ENCODE measurements at places on chromosomes 2 and 18.

- no peak for DNase-seq
These were observed 385.0 kb downstream of the SOCS6 start for GRCh38 chr18:70673831-70674230.

- peak; percentile 51 for DNase-seq
These were observed 40.5 kb upstream of the ACTR2 start for GRCh38 chr2:65186872-65187851.

- no peak for DNase-seq
These were observed 122.7 kb downstream of the CAPN13 start for GRCh38 chr2:30684516-30684915.

DNA sequence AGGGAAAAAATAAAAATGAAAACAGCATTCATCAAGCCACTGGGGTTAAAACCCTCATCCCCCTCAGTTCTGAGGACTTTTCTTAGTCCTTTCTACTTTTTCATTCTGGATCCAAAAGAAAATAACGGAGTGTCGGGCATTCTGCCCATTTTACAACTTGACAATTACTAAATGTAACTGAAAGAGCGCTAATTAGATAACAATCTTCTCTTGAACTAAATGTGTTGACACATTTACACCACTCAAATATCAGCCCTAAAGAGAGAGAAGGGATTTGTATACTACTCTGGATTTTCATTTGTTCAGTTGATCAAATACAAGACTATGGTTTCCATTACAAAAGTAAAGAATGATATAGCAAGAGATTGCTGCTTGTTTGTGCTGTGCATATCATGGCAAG is 27.5 kb downstream of the ABCA12 start:
- no peak for DNase-seq

DNA sequence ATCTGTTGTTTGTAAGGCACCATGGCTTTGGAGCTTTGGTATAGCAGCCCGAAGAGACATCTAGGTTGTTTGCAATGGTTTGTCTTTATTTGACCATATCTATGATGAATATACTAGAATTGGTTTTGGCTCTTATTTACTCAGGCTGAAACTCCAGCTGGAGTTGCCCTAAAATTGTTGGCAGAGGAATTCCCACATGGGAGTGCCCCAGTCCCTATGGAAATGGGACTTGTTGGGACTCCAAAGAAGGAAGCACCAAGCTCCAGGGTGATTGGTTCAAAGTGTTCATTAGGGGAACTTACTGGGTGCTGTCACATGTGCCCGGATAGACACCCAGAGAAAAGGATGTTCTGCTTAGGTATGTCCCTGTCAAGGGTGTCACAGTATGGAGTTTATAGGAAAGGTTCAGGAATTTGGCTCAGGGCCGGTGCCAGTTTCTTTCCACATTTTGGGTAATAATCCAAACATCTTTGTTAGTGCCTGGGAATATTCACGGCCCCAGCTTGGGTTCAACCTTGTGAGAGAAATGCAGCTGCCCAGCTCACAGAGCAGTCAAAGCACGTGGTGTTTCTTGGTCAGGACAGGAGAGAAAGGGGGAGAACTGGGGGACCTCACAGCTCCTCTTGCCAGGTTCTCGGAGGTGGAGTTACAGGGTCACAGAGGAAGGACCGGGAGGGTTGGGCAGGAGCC is 123.5 kb upstream of the ZSWIM2 start:
- no peak for DNase-seq

GRCh38 chr2:213007290-213007838 is 144.0 kb downstream of the IKZF2 start:
- DNase-seq: no peak

- DNase-seq: peak; percentile 1
These were observed 405.0 kb downstream of the XIRP2 start for GRCh38 chr2:167293172-167293781.

GRCh38 chr2:198961547-198961946 is 496.2 kb downstream of the SATB2 start:
- DNase-seq: no peak

GRCh38 chr18:33870059-33870458 is 292.0 kb downstream of the ASXL3 start:
- no peak for DNase-seq

DNA sequence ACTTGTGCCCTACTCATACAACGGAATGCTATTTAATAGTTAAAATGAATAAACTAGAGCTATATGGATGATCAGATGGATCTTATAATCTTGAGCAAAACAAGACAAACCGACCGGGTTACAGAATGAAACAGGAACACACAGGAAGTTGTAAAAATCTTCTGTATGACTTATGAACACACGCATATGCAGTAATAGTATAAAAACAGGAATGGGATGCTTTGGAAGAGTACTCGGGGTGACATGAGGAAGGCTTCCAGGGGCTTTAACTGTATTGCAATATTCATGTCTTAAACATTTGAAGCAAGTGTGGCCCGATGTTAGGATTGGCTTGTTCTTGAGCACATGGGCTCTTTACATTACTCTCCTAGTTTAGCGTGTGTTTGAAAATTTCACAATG is 14.9 kb upstream of the E2F6 start:
- DNase-seq: no peak

GRCh38 chr2:96819876-96820511 is 3.9 kb downstream of the CNNM3 start:
- DNase-seq: no peak

DNA sequence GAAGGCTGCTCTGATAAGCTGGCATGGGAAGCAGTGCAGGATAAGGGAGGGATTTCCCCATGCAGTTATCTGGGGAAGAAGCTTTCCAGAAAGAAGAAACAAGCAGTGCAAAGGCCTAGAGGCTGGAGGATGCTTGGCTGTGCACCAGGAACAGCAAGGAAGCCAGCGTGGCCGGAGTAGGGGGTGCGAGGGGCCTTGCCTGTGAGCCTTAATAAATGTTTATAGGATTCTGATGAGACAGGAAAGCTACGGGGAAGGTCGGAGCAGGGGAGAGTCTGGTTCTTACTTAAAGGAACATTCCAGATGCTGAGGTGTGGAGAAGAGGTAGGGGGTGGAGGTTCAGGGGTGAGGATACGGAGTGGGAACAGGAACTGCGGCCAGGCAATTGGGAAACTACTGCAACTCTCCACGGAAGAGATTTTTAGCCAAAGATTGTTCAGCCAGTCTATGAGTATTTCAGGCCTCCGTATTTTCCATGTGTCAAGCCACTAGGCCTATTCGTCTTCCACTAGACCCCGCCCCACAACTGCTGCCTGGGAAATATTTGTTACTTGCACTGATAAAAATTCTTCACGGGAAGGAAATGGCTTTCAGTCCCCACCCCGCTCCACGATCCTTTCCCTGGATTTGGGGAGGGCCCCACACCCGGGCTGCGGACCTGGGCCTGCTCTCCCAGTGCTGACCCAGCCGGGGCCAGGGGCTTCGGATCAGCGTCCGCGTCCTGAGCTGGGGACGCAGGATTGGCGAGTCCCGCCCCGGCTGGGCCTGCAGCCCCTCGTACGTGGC is 516 bp downstream of the EIF2AK2 start:
- DNase-seq: peak; percentile 11

GRCh38 chr2:5203134-5203755 is 488.9 kb upstream of the SOX11 start:
- DNase-seq: no peak

DNA sequence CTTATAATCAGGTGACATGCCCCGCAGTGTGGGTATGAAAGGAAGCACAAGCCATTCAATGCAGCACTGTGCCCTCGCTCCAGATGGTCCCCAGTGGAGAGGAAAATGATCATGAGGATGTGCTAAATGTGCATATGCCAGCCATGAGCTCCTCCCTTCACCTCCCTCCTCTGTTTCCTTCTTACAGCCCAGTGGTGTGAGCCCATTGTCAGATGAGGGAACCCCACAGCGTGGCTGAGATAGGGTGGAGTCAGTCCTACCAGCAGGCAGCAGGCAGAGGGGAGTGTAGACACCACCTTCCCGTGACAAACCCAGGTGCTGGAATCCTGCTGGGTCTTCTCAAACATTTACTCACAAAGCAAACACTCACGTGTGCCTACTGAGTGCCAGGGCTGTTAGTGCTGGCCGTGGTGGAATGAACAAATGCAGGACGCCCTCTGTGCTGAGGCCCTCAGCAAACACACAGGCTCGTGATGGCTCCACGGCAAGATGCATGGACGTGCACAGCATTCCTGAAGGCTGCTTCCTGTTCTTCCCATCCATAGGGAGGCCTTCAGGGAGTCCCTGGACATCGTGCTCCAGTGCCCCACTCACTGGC is 181.7 kb upstream of the TPO start:
- DNase-seq: no peak

DNA sequence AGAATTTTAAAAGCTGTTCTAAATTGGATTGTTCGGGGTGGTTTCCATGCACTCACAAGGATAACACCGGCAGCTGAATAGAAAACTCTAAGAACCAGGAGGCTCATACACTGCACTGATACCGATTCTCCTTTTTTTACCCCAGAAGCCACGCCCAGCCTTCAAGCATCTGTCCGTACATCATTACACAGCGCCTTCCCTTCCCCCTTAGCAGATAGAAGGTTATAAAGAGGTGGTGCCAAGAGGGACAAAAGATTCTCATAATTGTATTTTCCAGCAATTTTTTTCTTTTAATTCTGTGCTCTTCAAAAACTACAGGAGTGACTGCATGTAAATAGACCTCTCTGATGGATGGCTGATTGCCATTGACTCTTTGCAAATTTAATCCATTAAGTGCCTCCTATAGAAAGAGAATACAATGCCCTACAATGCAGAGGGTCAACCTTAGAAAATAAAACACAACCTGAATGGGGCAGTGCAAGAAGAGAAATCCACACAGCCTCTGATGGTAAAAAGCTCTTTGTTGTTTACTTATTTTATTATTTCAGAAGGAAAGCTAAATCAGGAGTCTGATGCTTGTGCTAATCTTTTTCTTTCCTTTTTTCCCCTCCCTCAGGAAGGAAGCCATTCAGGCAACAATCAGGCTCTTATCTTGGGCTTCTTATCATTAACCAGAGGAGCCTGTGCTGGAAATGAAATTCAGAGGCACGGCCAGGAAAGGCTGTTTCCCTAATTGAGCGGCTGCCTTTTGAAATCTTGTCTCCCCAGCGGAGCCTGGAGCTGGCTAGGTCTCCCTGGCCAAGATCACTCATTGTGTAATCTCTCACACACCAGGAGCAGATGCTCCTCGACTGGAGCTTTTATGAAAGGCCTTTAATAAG is 198.9 kb upstream of the NABP1 start:
- DNase-seq: no peak

DNA sequence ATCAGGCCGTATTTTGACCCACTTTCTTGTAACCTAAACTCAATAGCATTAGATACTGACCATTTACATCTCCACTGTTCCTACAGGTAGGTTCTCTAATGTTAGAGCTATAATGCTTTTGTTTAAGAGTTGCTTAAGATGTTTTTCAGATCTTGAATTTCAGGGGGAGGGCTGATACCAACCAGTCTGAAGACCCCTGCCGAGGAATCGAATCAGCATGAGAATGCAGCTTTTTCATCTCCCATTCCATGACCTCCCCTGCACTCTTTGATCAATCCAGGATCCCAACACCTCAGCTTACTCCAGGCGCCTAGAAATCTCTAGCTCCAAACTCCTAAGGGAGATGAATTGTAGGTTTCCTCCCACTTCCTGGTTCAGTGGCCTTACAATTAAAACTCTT is 120.5 kb upstream of the MC4R start:
- DNase-seq: no peak

- DNase-seq: no peak
These were observed 10.5 kb downstream of the OBSL1 start for GRCh38 chr2:219560893-219561178.

DNA sequence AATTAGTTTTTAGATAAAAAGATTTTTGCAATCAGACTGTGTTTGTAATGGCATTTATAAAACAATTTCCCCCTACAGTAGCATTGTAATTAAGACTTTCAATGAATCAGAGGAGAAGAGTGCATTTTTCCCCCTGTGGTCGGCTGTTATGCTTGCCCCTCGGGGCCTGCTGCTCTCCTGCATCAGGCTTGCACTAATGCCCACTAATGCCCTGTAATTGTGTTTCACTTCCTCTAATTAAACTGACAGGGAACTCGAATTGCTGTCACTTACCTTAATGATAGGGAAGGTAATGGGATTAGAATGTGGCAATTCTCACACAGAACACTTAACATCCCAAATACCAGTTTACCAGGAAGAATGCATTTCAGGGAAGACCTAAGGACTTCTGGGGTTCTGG is 61.2 kb upstream of the LRRTM1 start:
- DNase-seq: no peak

DNA sequence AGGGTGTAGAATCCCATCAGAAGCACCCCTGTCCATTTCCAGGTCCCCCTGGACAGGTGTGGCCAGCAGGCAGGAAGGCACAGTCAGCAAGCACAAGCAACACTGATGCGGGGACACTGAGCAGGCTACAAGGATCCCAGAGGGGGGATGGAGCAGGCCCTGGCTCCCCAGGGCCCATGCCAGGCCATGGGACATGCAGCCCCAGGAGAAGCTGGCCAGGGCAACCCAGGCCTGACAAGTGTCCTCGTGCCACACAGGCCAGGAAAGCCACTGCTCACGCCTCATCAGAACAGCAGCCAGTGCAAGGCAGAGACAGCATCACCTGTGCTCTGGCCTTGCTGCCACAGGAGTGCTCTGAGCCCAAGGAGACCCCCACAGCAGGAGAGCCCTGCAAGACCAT is 14.1 kb upstream of the GPC1 start:
- no peak for DNase-seq

DNA sequence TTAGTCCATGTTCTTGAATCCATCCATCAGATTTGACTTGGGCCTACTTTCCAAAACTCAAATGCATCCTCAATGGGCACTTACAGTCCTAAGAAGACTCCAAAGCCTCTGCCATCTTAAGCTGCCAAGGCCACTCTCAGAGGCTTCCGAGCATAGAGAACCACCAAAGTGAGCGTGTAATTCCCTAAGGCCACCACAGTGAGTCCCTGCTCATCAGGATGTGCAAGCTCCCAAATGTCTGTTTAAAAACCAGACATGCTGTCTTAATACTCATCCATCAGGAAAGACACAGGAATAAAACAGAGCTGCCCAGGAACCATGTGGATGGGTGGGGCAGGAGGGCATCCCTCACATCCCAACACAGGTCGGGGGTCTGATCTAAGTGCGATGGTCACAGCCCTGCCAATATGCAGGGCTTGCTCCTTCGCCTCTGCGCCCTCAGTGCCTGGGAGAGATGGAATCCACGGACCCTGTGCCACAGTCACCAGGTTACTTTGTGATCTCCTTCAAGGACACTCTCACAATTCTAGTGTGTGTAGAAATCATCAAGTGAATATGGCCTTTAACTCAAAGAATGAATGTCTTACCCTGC is 80.4 kb downstream of the POLR1A start:
- DNase-seq: no peak
